Midbrain (tissue), 1 donor: ENCODE measurements at places on chromosomes 3 and 15.

DNA sequence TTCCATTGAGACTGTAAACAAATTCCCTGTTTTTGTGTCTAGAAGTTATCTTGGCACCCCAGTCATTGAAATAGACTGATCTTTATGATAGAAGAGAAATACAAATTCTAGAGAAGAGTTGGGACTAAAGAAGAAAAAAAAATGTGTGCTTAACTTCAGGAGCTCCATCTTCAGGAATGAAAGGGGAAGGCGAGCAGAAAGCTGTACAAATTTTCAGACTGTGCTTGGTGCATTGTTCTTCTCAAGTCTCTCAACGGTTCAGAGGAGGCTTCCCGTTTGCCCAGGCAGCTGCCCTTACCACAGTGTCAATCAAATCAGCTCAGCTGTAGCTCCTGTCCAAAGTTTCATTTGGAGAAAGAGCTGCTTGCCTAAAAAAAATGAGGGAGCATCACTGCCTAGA is 41.7 kb downstream of the OXSM start:
- DNase-seq = no peak

GRCh38 chr3:127821394-127821793 is 921 bp downstream of the MGLL start:
- no peak for DNase-seq

- no peak for DNase-seq
These were observed 112.7 kb downstream of the SPATA16 start for GRCh38 chr3:173028351-173028750.

DNA sequence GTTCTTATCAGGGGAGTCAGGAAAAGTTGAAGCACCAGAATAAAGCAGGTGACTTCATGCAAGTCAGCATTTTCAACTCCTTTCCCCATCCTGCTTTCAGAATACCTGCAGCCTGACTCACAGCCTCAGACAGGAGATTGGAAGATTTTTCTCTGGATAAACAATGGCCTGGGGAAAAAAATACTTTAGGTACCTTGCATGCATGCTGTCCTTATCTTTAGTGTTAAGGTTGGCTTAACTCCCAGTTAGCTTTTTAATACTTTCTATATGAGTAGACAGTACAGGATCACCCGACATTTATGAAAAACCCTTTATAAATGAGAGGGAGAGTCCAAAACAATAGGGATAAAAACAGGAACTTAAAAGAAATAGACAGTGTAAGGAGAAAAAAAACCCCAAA is 53.6 kb downstream of the PAK2 start:
- no peak for DNase-seq

GRCh38 chr3:72141264-72141663 is 356.3 kb upstream of the PROK2 start:
- DNase-seq = no peak

DNA sequence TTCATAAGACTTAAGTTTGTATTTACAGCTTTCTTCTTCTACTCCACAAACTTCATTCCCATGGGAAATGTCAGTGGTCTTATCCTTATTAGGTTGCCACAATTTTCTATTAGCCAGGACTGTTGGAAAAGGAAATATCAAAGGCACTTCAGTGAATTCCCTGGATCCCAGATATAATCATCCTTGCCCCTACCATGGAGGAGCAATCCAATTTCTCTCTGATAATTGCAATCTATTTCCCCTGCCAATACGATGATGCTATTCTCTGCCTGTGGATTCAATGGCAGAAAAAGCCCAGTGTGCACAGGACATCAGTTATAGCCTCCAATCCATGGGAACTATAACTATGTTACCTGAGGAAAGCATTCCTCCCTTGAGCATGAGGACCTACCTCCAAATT is 536.4 kb upstream of the UBE2E2 start:
- no peak for DNase-seq

DNA sequence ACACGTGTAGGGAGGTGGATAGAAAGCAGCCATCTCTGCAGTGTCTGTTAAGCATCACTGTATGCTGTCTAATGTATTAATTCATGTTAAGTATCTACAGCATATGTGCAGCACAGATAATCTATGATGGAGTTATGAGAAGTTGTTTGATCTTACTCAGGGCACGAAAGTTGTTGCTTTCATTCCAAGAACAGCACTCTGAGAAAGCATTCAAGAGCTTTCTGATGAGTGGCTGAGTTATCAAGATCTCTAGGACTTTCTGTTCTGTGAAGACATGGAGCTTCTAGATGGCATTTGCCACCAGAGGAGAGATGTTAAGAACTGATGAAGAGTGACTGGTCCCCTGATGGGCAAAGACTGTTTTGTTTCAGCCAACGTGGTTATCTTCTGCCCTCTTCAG is 22.6 kb upstream of the TPRG1 start:
- DNase-seq = no peak

- no peak for DNase-seq
These were observed 15.0 kb downstream of the TAGLN3 start for GRCh38 chr3:112013784-112014143.

- DNase-seq = no peak
These were observed 699.5 kb upstream of the CFAP20DC start for GRCh38 chr3:59749291-59749690.

DNA sequence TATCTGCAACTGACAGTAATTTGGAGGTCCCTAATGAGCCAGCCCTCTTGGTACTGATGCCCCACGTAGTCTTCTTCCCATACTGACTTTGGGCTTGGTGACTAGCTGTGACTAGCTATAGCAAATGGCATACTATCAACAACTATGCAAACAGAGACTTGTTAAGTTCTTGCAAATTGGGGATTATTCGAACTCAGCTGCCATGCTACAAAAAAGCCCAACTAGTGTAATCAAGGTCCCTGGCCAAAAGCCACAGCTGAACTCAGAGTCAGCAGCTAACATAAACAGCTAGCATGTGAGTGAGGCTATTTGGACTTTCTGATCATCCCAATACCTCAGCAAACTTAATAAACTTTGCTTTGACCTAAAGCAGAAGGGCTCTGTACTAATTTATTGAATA is 121.2 kb upstream of the PLXND1 start:
- DNase-seq = no peak

GRCh38 chr3:21017115-21017852 is 733.7 kb downstream of the ZNF385D start:
- no peak for DNase-seq

DNA sequence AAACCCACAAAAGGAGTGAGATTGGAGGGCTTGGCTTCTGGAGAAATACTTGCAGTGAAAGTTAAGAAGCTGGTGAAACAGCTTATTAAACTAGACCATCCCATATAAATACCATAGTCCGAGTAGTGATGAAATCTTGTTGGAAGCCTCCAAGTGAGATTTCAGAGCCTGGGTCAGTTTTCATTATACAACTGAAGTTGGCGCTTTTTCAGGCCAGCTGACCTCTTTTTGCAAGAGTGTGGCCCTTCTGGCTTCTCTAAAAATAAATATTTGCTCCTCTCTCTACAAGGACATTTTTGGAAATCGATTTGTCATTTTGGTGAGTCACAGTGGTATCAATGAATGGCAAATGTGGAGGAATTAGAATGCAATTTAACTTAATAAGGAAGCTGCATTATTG is 51.2 kb upstream of the THRB start:
- DNase-seq = no peak

GRCh38 chr15:90664650-90665287 is 52.4 kb upstream of the BLM start:
- peak; percentile 16 for DNase-seq

- DNase-seq = no peak
These were observed 585.2 kb downstream of the EPHA3 start for GRCh38 chr3:89692601-89693000.

GRCh38 chr3:43132870-43133636 is 27.2 kb upstream of the POMGNT2 start:
- no peak for DNase-seq

DNA sequence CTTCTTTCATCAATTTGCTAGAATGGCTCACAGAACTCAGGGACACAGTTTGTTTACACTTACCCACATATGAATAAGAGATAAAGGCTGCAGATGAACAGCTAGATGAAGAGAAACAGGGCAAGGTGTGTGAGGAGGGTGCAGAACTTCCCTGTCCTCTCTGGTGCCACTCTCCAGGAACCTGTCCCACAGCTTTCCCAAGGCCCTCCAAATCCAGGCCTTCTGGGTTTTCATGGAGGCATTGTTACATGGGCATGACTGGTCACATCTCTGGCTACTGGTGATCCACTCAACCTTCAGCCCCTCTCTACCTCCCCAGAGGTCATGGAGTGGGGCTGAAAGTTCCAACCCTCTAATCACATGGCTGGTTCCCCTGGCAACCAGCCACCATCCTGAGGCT is 73.6 kb downstream of the ITGB5 start:
- no peak for DNase-seq

- no peak for DNase-seq
These were observed 256.2 kb downstream of the NR1D2 start for GRCh38 chr3:24201301-24201700.

DNA sequence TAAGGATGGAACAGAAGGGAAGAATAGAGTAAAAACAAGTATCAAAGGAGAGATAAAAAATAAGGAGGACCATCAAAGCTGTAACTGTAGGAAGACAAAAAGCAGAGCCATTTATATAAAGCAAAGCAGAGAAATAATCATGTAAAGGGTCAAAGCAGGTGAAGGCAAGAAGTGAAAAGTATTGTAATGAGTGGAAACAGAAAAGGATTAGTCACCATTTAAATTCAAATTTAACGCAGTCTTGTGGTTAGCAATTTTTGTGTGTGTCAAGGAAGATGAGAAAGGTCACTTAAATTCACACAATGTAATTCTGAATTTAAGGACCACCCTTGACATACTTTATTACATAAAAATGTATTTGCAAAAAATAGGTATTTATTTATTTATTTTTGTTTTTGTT is 567.8 kb downstream of the ROBO1 start:
- no peak for DNase-seq

DNA sequence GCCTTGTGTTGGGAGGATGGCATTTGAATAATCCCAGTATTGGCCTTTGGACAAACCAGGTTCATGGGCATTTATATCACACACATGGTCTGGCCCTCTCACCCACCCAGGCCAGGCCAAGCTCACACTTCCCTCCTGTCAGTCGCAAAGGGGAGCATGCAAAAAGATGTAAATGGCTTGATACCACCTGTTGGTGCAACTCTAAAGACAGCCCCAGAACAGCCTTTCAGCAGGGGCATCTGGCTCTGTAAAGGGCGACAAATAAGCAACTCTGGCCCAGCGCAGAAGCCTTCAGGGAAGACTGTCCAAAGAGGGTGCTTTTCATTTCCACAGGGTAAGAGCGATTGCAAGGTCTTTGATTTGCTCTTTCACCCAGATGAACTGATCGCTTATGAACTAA is 91.8 kb downstream of the USP13 start:
- no peak for DNase-seq

DNA sequence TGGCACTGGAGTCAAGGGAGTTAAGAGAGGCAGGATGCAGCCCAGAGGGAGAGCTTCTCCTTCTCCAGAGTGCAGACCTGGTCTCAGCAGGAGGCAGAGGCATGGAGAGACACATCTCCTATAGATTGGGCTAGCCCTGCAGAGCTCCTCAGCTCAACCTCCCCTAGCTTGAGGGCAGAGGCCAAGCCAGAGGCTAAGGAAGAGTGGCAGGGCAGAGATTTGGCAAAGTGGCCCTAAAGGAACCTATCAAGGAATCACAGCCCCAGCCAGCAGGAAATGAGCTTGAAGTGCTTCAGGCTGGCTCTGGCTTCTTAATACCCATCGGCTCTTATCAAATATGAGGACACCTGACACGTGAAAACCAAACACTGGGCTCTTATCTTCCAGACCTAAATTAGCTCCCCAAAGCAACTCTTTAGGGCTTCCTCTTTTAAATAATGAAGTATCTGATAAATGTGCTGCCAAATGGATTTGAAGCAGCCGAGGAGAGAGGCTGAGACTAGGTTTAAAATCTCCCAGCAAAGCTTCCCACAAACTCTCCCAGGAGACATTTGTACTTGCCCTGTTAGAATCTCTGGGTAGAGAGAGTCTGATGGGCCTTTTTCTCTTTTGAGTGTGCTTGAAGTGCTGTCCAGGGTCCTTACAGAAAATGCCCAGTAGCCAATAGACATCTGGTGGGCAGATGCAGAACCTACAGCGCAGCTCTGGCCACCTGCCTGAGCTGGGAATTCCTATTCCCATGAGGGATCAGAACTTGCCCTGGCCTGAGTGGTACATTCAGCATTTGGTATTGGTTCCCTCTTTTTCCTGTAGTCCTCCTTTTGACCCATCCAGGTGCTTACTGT is 271.4 kb downstream of the CLSTN2 start:
- no peak for DNase-seq

- DNase-seq = no peak
These were observed 1.4 kb downstream of the TMC3 start for GRCh38 chr15:81372575-81372974.

DNA sequence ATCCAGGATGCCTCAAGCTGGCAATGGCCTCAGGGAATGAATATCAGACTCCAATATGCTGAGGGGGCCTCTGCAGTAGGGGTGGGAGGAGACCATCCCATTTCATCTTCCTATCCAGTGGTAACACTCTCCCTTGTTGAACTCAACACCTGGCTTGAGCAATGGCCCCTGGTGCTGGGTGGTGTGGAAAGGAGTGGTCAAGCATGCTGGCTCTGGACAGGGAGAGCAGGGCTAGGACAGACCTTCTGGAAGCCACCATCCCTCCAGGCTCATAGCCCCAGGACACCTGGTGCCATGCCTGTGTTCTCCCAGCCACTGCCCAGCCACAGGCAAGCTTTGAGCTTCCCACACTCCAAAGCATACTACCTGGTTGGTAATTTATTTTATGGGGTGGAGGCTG is 9.6 kb downstream of the DNAH1 start:
- no peak for DNase-seq

DNA sequence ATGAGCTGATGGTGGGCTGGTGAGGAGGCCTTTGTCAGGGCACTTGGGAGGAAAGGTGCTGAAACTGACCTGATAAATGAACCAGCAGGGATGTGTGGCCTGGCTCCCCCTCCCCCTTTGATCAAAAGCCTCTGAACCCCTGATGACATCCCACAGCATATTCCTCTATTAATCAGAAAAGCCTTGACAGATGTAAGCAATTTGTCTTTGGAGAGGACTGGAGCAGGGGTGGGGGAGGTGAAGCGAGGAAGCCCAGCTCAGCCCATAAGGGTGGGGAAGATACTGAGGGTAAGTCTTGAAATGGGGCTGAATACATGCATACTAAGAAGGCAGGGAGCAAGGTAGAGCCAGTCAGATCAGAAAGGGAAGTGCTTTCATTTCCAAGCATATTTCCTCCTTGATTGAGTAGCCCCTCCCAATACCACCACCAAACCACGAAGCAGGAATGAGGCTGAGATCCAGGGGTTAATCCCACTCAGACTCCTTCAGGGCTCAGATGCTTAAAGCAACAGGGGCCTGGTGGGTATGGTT is 34.7 kb upstream of the MRPS22 start:
- no peak for DNase-seq
